ENCODE measurements at places on chromosomes 7 and 10.

DNA sequence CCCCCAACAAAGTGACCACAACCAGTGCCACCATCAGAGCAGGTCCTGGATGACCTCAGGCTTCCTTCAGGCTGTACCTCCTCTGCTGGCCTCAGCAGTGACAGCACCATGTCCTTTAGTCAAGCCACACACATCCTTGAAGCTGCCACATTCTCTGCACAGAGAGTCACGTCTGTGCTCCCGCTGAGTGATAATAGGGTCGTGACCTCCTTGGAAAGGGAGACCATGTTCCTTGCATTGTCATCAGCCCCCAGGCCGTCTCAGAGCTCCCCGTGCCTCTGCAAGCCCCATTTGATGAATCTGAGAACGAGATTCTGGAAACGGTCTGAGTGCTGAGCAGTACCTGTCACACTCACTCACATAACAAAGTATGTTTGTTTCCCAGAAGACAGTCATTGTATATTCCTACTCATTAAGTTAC is 106.5 kb upstream of the PRR15 start:
- DNase-seq, result no peak

DNA sequence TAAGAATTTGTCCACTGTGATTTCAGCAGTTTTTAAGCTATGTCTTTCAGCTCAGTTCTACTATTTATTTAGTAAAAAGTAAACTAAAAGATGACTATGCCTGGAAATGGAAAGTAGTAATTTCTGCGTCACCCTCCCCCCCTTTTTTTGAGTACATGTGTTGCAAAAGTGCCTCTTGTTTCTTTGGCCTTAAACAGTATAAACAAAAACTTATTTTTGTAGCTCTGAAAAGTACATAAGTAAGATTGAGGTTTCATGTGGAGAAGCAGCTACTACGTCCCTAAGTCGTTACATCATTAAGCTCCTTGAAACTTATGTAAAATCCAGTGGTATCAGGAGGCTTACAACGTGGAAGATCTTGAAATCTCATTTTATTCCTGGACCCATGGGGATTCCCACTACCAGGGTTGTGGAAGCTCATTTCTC is 46.3 kb upstream of the HBP1 start:
- peak; percentile 85 for DNase-seq

- DNase-seq, result no peak
These were observed 520 bp downstream of the ELAPOR2 start for GRCh38 chr7:87058744-87059524.

- DNase-seq, result no peak
These were observed 2.4 kb upstream of the CHST3 start for GRCh38 chr10:71961831-71962230.

DNA sequence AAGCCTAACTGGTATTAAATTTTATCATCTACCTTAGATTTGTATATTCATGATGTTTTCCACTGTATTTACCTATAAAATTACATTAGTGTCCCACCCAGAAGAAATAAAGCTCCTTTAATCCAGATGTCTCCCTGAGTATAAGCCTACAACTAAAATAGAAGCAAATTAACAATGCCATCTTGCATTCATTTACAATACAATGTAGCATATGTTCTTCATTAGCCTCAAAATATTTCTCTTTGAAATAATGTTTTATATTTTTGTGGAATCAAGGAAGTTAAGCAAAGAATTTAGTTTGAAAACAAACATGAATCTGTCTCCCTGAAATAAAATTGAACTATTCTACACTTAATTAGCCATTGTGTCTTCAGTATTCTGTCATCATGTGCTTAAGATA is 112.3 kb downstream of the CACNA2D1 start:
- DNase-seq, result no peak

Measured in amniotic epithelial cell (primary cell).